ENCODE measurements at places on chromosomes 3 and 15. TPM values are rescaled to one million over a fixed set of nuclear protein-coding genes. Genes with fewer than 3 reads are reported as not detected.

Gene PIERCE2
- 5.3 TPM for total RNA-seq

Gene ZNF717
- total RNA-seq: 18.5 TPM

Gene CFAP20DC
- 2.2 TPM for total RNA-seq

Gene PRTG
- 4.7 TPM for total RNA-seq

Gene ILDR1
- total RNA-seq: not detected

Gene SAMMSON
- not detected for total RNA-seq

Gene NR2F2
- 13.0 TPM for total RNA-seq

Gene THPO
- total RNA-seq: under 0.01 TPM

Gene TMEM115
- total RNA-seq: 73.1 TPM

Gene MEF2A
- total RNA-seq: 48.3 TPM

Gene NME9
- not detected for total RNA-seq

Data from osteoblast (primary cell).